ENCODE measurements at places on chromosomes 7 and 10. TPM values are rescaled to one million over a fixed set of nuclear protein-coding genes. Genes with fewer than 3 reads are reported as not detected.

DNA sequence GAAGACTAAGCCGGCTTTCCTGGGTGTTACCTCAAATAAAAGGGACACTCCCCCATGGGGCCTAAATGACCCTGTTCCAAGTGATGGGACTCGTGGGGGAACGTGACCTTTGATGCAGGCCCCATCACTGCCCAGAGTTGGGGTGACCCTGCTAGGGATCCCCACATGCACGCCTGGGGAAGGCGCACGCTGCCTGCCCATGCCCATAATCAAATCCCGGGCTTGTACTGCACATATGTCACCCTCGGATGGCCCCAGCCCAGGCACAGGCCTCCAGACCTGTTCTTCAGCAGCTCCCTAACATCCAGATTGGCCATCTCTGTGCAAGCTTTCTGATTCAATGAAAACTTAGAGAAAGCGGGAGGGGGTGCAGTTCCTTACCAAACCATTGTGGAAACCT, 14.7 kb downstream of the EBF3 start:
- DNase-seq, result no peak

GRCh38 chr7:6020371-6021286, 10.5 kb upstream of the ANKRD61 start:
- no peak for DNase-seq

- no peak for DNase-seq
Measured at GRCh38 chr10:64206409-64206808, 685.2 kb downstream of the REEP3 start.

DNA sequence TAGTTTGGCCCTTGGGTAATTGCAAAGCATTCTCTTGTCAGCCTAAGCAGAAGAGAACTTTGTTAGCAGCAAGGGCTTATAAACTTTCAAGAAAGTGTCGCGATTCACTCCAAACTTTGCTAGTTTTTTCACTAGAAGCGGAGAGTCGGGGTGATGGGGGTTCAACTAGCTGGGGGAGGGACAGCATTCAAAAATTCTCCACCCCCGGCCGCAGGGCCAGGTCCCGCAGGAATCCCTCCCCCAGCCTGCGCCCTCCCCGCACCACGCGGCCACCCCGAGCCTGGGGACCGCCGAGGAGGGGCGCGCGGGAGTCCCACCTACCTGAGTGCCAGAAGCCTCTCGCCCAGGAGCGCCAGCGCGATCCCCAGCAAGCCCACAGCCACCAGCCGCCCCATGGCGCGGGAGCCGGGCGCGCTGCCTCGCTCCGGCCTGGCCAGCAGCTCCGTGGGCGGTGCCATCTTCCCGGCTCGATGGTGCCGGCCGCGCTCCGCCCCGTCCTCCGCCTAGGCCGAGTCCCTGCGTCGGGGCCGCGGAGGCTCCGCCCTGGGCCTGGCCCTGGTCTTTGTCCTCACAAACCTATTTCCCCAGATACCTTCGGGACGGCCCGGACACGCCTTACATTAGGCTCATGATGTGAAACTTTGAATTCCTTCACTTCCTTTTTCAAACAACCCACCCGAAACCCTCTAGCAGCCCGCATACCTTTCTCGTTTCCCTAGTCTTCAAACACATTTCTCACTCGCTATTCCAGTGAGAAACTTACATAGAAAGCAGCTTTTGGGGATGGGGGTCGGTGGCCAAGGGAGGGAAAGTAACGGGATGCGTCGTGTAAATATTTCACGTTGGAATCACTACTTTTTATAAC, at the start of gene PON2:
PON2 (minus strand) TSS at position 472 of the 865 bp plus-strand sequence; CDS start at position 395, 77 bp downstream.
- DNase-seq, result peak; percentile 96

GRCh38 chr7:132275416-132276233, 300.6 kb downstream of the PLXNA4 start:
- no peak for DNase-seq

The PLEKHS1 gene
- total RNA-seq, result 6.1 TPM

The PLEKHA1 gene
- total RNA-seq, result 31.9 TPM

Measured in SJCRH30 (cell line).